ENCODE measurements at places on chromosomes 5 and 9. TPM values are rescaled to one million over a fixed set of nuclear protein-coding genes. Genes with fewer than 3 reads are reported as not detected.

TNFSF15 gene
- 0.64 TPM for total RNA-seq

SLC45A2 gene
- 0.14 TPM for total RNA-seq

AQP3 gene
- 113 TPM for total RNA-seq

MELK gene
- total RNA-seq: 52.6 TPM

GADD45G gene
- total RNA-seq: 10.9 TPM

TRPM6 gene
- total RNA-seq: not detected

ADAMTS16 gene
- not detected for total RNA-seq

SARDH gene
- 0.68 TPM for total RNA-seq

MAMDC4 gene
- total RNA-seq: 15.4 TPM

C6 gene
- not detected for total RNA-seq

COL5A1 gene
- total RNA-seq: 0.07 TPM

TLX3 gene
- total RNA-seq: not detected

GAPT gene
- total RNA-seq: not detected

MEIKIN gene
- total RNA-seq: not detected

MTMR12 gene
- total RNA-seq: 28.8 TPM

TJP2 gene
- total RNA-seq: 31.9 TPM

ZNF483 gene
- 5.0 TPM for total RNA-seq

SOX30 gene
- 0.16 TPM for total RNA-seq

CARTPT gene
- total RNA-seq: not detected

AQP7 gene
- total RNA-seq: 0.66 TPM

GABBR2 gene
- total RNA-seq: not detected

FOXD4L3 gene
- total RNA-seq: 0.16 TPM

RNF183 gene
- total RNA-seq: not detected

GLRA1 gene
- total RNA-seq: not detected

TRIM7 gene
- 1.0 TPM for total RNA-seq

REEP2 gene
- 2.6 TPM for total RNA-seq

TAF11L10 gene
- not detected for total RNA-seq

PAM gene
- total RNA-seq: 12.7 TPM

ECSCR gene
- 1.1 TPM for total RNA-seq

DPYSL3 gene
- 0.09 TPM for total RNA-seq

SPINK7 gene
- not detected for total RNA-seq

MPDZ gene
- total RNA-seq: not detected

DCAF10 gene
- 16.7 TPM for total RNA-seq

SREK1 gene
- 75.3 TPM for total RNA-seq

PCDHGA5 gene
- total RNA-seq: 0.55 TPM

CSF2 gene
- 54.1 TPM for total RNA-seq

PTGER4 gene
- total RNA-seq: 84.2 TPM

KLF4 gene
- 0.18 TPM for total RNA-seq

FRMPD1 gene
- total RNA-seq: not detected

NOXA1 gene
- 0.80 TPM for total RNA-seq

PLPP1 gene
- total RNA-seq: 26.8 TPM

COL15A1 gene
- total RNA-seq: 0.20 TPM

HACD4 gene
- total RNA-seq: 16.5 TPM

SPINK13 gene
- not detected for total RNA-seq

ITGA2 gene
- 6.5 TPM for total RNA-seq

ADGRV1 gene
- total RNA-seq: 0.02 TPM

ASTN2 gene
- total RNA-seq: 4.2 TPM

DIPK1B gene
- 1.3 TPM for total RNA-seq

LURAP1L gene
- not detected for total RNA-seq

RNF208 gene
- 3.8 TPM for total RNA-seq

PRR7 gene
- 6.0 TPM for total RNA-seq

SPTLC1 gene
- total RNA-seq: 68.8 TPM
